ENCODE measurements at places on chromosomes 7 and 10.

DNA sequence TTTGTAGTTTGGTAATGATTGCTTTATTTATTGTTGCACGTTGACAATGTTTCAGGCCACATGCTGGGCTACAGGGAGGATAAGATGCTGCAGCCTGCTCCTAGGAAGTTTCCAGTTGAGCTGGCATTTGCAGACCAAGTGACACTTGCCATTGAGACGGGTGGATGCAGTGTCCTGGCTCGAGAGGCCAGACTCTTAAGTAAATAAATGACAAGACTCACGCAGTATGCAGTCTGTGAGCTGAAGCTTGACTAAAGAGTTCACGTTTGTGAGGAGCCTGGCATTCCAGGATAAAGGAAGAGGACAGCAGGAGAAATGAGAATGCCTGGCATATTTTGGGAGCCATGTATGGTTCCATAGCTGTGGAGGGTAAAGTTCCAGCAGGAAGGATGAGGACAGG is 105.8 kb downstream of the BAMBI start:
- DNase-seq = no peak

DNA sequence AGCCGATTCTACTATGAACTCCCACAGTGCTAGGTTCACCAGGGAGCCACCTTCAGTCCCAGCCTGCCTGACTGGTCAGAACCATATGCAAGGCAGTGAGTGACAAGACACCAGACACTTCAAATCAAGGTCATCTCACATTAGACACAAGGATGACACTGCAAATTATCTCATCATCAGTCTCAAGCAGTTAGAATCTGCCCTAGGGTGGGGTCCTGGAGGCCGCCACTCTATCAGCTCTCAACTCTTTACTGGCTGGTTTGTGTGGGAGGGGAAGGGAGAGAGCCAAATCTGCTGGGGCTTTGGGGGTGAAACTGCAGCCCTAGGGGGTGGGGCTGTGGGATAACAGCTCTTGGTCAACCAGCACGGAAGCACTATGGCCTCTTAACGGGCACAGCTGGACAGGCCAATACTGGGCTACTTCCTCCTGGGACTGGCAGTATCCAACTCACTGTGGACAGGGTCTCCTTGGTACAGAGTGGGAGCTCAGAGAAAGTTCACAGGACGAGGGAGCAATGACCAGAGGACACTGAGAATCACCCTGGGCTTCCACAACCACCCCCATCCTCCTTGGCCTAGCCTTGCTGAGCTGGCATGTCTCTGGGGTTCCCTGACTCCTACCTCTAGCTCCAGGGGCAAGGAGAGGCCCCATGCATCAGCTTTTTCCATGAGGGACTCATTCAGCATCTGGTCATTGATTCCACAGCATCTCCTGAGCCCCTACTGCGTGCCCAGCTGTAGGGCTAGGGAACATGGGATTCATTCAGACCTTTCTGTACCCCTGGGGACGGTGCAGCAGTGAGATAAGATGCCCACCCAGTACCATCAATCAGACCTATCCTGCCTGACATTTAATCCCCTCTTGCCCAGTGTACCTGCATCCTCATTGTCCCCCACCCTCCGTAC is 5.4 kb downstream of the GPRIN2 start:
- DNase-seq = no peak

DNA sequence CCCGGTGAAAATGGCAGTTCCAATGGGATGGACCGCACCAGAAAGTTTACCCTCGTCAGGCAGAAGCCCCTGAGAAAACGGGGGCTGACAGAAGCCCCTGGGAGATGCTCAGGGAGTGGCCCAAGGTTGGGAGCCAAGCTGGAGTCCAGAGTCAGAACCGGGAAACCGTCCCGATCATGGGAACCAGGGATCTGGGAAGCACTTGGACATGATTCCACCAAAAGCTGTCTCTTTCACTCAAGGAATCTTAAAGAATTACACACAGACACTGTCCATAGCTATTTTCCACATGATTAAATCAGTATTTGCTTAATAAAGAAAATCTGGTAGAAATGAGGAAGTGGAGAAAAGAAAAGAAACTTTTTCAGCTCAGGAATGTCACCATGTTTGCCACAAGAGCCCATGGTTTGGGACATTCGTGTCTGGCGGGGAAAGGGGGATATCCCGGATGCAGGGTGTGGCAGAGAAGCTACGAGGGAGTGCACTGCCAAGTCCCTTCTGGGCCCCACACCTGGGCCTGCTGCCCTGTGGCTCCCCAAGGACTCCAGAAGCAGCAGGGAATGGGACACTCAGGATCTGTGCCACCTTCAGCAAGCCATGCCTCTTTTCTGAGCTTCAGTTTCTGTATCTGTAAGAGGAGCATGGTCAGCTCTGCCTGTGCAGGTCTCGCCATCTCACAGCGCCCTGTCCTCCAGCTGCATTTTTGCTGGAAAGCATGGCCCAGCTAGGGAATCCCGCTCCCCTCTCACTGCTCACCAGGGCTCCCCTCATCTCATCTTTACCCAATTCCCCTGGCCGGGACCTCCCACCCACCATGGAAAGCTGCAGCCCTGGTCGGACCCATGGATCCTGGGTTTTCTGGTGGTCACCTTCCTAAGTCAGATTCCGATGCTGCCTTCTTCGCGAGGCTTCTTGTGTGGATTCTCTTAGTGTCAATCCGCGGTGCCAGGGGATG is 225.1 kb upstream of the GRB10 start:
- no peak for DNase-seq

GRCh38 chr10:3658766-3659165 is 126.2 kb downstream of the KLF6 start:
- peak; percentile 44 for DNase-seq

- DNase-seq = no peak
These were observed 14.6 kb downstream of the CHST12 start for GRCh38 chr7:2417981-2418481.

DNA sequence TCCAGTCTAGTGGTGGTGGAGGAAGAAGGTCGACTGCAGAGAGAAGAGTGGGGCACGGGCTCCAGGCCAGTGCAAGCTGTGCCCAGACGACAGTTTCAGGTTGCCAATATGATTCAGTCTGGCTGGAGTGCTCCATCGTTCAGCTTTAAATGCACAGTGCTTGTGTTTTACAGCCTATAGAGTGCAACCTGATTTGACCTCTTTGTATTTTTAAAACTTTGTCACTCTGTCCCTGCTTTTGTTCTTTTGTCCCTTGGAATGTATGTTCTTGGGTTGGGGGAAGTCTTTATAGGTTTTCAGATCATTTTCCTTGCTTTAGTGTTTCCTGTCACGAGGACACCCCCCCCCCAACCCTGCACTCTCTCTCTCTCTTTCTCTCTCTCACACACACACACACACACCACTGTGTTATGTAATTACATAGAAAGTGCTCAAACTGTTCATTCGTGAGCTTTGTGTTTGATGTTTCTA is 198.0 kb downstream of the CAMK1D start:
- no peak for DNase-seq

DNA sequence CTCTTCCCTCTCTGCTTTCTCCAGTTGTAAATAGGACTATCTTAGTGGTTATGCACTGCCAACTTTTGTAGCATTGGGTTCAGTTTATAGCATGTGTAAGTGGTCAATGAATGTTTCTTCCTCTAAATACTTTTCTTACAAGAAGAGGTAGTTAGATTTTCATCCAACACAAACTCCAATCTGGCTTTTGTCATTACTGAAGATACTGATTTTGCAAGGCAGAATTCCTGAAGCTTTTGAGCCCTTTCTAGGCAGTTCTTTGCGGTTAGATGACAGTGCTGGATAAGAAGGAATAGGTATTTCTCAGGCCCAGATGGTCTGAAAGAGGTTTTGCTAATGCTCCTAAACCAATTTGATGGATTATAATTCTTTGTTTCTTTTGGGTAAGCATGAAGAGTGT is 60.5 kb downstream of the BICC1 start:
- no peak for DNase-seq

DNA sequence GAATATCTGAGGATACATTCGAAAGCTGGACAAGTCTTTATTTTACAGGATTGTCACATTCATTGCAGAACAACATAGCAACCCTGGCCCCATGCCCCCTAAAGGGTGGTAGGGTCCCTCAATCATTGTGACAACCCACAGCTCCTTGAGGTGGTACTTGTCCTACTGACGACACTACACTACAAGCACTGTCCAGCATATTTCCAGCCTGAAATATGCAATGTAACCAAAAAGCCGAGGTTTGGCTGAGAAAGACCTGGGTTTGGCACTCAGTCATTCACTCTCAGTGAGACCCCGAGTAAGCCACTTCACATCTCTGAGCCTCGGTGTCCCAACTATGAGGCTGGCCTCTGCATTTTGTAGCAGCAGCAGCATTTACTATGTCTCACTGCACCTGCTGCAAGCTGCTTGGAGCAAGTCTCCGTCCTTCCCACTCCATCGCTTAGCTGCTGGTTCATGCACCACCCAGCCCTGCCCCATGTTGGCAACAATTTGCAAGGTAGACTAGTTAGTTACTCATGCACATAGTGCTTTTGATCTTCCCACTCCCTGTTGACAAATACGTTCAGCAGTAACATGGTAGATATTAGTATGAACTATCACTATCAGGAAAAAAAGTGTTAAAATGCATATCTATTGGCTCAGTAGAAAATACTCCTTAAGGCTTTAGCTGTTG is 43.6 kb upstream of the TNPO3 start:
- no peak for DNase-seq

GRCh38 chr10:60534761-60535389 is 145.2 kb upstream of the ANK3 start:
- no peak for DNase-seq

DNA sequence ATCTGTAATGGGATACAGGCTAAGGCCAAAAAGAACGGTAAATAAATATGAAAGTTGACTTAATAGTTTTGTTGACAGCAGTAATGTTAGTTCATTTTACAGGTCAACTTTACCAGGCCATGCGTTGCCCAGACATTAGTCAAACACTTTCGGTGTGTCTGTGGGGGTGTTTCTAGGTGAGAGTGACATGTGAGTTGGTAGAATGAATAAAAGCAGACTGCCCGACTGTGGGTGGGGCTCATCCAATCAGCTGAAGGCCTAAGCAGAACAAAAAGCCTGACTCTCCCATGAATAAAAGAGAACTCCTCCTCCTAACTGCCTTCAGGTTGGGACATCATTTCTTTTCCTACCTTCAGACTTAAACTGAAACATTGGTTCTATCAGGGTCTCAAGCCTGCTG is 132.3 kb downstream of the MTPAP start:
- DNase-seq = no peak

DNA sequence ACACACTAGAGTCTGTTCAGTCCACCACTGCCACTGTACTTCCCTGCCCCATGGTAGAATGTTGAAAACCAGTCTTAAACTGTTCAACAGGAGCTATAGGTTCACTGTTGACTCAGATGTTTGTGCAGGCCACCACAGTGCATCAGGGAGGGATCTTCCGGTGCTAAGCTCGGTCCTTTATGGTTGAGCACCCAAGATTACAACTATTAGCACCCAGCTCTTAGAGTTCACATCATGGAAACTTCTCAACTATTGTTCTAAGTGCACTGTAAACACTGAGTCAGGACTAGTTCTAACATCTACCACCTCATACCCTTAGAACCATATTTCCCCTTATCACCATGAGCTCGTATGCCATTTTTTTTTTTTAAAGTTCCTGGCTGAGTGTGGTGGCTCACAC is 97.1 kb upstream of the MXI1 start:
- no peak for DNase-seq

DNA sequence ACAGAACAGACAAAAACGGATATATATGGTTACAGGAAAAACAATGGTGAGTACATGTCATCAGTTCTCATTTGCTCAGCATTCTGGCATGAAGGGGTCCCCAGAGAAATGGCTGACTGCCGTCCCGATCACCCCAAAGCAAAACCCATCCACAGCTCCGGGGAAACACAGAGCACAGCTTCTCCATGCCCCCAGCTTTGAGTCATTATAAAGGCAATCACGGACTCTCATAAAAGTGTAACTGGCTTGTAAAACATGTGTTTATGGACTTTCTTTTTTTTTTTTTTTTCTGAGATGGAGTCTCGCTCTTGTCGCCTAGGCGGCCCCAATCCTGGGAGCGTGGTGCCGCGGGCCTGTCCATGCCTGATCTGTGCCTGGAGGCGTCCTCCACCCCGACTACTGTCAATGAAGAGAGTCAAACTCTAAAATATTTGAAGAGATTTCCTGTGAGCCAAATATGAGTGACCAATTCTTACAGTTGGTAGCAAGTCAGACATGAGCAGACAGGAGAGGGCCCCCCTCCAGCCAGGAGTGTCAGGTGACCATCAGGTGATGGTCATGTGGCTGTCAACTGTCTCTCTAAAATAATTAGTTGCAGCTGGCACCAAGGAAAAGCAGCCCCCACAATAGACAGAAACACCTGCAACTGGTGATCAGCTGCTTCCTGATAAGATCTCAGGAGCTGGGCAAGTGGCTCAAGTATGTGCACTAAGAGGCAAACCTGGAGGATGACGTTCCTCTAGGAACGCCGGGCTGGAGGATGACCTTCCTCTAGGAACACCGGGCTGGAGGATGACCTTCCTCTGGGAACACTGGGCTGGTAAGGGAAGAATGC is 21.7 kb upstream of the NOM1 start:
- no peak for DNase-seq

DNA sequence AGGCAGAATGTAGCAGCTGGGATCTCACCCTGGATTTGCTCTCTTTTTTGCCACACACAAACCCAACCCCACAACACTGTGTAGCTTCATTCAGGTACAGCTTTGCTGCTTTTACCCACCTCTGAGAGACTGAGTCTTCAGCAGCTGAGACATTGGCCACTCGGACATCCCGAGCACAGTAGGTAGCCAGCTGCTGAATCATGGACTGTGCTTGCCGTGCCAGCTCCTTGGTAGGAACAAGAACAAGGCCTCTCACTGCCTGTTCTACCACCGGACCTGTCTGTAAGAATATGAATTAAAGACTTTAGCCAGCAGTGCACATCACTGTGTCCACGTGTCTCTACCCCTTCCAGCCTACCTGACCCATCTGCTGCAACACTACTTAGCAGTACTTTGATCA is 937 bp downstream of the DDX56 start:
- no peak for DNase-seq

DNA sequence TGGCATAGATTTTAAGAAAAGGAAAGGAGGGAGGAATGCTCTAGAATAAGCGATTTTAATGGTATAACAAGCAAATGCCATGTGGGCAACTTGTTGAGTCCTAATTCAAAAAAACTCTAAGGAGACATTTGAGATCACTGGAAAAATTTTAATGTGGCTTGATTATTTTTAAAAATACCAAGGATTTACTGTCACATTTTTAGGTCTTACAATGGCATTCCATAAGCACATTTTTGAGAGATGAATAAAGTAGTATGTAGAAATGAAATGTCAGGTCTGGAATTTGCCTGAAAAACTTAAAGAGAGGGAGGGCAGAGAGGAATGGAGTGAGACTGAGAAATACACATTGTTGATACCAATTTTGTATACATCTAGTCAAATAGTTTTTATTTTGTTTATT is 20.3 kb downstream of the NCAPG2 start:
- DNase-seq = no peak

GRCh38 chr10:78134773-78135306 is 101.2 kb downstream of the RPS24 start:
- no peak for DNase-seq
